NCI-H1694 (cell line): ENCODE measurements at places on chromosomes 1 and 21.

DNA sequence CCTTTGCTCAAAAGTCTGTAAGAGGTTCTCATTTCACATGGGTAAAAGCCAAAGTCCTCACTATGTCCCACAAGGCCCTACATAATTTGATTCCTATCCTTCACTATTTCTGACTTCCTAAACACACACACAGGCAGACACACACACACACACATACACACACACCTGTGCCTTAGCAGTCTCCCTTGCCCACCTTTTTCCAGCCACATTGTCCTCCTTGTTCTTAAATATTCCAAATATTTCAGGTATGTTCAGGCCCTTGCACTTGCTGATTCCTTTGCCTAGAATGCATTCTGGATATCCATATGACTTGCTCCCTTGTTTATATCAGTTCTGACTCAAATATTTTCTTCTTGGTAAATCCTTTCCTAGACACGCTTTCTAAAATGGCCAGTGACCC, 54.6 kb downstream of the NTNG1 start:
- DNase-seq: no peak

DNA sequence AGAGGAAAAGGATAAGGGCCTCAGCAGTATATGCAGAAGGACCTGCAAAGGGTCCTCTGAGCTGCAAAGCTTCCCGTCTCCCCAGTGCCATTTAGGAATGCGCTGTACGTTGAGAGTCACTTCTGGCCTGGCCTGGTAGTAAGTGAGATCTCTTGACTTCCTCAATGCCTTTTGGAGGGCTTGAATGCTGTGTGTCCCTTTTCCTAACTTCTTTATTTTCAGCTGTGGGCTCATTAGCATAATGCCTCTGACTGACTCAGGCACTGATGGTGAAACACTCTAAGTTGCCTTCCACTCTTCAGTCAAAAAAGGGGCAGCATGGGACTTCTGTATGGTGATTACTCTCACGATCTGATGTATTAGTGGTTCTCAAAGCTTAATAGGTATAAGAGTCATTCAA, 49.9 kb downstream of the XCL1 start:
- no peak for DNase-seq

DNA sequence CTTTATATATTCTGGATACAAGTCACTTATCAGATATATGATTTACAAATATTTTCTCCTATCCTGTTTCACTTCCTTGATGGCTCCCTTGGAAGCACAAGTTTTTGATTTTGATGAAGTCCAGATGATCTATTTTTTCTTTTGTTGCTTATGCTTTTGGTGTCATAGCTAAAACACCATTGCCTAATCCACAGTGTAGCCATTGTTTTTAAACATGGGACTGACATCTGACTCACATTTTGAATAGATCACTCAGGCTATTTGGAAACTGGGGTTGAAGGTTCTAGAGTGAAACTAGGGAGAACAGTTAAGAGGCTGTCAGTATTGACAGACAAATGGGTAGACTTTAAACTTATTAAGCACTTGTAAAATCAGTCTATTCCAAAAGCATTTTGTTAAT, 16.6 kb downstream of the AK4 start:
- DNase-seq: no peak

GRCh38 chr1:191876631-191877030, 281.6 kb upstream of the RGS18 start:
- no peak for DNase-seq

GRCh38 chr1:117644696-117645311, 39.0 kb downstream of the TENT5C start:
- no peak for DNase-seq

- DNase-seq: no peak
Observed at GRCh38 chr1:43632135-43632670, 17.7 kb upstream of the KDM4A start.

GRCh38 chr1:155086856-155087535, 8.4 kb downstream of the EFNA3 start:
- no peak for DNase-seq

DNA sequence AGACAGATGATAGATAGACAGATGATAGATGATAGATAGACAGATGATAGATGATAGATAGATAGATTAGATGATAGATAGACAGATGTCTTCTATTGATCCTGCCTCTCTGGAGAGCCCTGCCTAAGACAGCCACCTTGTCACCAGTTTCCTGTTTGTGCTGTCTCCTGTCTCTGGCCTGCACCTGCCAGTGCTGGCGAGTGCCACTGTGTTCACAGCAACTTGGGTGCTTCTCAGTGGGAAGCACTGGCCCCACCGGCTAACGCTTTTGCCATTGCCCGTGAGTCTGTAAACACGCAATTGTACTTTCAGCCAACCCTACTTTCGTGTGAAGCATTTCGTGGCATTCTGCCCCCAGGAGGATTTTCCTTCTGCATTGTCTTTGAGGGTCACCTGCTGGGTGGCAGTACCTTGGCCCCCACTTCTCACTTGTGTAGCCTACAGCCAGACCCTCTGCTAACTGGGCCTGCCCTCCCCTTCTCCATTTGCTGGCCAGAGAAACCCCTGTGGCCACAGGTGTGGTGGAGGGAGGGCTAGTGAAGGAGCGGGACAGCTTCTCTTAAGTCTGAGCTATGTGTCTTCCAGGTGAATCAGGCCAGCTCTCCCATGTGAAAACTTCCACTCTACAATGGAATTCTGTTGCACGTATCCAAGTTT, 23.4 kb upstream of the PDE9A start:
- no peak for DNase-seq

DNA sequence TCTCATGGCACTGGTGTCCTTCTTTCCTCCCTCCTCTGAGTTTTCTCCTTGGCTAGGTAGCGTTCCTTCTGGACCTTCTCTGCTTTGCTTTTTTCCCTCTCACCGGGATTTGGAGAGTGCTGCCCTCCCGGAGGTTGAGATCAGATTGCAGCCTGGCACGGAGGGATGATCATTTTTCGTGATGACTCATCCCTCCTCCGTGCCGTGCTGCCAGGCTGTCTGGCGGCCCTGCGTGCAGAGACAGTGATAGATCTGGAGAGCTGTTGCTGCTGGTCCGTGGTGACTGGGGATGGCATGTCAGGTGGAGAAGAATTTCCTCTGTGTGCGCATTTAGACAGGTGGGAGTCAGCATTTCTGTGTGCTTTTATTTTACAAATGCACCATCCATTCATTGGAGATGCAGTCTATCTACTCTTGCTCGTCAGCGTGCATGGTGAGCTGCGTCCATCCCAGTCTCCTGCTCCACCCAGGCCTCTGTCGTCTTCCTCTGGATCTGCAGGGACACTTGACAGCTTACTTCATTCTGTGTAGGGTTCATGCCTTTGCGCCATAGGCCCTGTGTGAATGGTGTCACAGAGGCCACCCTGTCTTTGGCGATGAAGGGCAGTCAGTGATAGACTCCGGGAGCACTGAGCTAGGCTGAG, 104.4 kb downstream of the PCBP3 start:
- DNase-seq: peak; percentile 23

GRCh38 chr1:74464037-74464436, 48.4 kb downstream of the LRRC53 start:
- DNase-seq: no peak

DNA sequence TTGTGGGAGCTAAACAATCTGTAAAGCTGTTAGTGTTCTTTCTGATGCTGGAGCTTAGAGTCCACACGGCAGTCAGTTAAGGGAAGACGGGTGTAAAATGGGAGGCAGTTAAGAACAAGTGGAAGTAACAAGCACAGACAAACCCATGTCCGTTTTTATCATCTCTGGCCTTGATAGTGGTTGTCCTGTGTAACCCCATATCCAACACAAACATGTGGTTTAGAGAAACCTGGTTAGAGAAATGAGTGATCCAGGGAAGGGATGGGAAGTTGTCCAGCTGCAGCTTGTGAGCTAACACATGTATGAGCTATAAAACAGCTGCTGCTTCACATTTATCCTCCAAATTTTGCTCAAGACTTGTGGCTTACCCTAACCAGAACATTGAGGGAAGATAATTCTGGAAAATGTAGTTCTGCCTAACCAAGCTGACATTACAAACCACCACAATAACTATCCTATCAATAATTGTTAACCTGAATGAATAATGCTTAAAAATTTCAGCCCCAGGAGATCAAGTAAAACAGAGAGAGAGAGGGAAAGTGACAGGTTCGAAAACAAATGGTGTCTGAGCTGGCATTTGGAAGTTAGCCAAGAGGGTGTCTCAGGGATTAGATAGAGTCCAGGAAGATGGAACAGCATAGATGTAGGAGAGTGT, 10.6 kb upstream of the C1orf162 start:
- no peak for DNase-seq

DNA sequence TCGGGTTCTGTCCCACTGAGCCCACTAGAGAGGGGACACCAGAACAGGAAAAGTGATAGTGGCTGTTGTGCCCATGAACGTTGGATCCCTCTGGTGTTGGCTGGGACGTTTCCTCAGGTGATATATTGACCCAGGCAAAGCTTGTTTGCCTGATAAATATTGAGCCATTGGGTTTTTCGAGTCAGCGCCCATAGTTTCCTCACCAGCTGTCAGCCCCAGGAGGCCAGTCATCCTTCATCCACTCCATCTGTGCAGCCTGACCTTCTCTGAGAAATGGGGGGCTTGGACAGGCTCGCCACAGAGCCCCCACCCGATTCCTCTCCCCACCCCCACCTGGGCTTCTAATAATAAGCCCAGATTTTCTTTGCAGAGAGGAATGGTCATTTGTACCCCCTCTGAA, 13.3 kb downstream of the DISP3 start:
- DNase-seq: no peak

GRCh38 chr1:169989246-169989645, 85.2 kb downstream of the KIFAP3 start:
- DNase-seq: no peak

- DNase-seq: peak; percentile 100
Observed at GRCh38 chr1:156054500-156055280, at the start of gene LAMTOR2. Gene LAMTOR2 (plus strand): TSS chr1:156054782. CDS start chr1:156054890, 108 bp downstream.

- DNase-seq: no peak
Observed at GRCh38 chr1:7549277-7550161, 221.6 kb upstream of the VAMP3 start.

GRCh38 chr1:31013187-31013864, 52.2 kb downstream of the PUM1 start:
- DNase-seq: no peak

- DNase-seq: no peak
Observed at GRCh38 chr1:160398823-160399222, 1.5 kb upstream of the VANGL2 start.

- no peak for DNase-seq
Observed at GRCh38 chr21:36722370-36723368, 23.8 kb downstream of the SIM2 start.

GRCh38 chr1:115402753-115403184, 64.7 kb upstream of the NGF start:
- DNase-seq: no peak

DNA sequence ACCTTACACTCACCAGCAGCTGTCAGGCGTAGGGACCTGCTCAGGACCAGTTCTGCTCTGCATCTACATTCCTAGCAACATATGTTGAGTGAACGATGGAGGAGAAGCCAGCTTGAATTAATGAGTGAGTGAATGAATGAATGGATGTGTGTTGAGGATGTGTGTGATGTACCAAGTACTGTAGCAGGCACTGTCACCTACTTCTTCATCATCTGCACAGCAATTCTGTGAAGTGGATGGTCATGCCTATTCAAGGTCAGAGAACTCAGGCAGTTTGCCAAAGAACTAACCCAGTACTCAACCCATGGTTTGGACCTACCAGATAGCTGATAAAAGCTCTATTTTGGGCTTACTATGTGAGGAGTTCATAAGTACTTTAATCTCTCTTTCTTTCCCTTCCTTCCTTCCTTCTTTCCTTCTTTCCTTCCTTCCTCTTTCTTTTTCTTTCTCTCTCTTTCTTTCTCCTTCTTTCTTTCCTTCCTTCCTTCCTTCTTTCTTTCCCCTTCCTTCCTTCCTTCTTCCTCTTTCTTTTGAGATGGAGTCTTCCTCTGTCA, 56.9 kb downstream of the ATP1A1 start:
- no peak for DNase-seq

GRCh38 chr1:41734201-41734970, 184.3 kb downstream of the HIVEP3 start:
- no peak for DNase-seq

DNA sequence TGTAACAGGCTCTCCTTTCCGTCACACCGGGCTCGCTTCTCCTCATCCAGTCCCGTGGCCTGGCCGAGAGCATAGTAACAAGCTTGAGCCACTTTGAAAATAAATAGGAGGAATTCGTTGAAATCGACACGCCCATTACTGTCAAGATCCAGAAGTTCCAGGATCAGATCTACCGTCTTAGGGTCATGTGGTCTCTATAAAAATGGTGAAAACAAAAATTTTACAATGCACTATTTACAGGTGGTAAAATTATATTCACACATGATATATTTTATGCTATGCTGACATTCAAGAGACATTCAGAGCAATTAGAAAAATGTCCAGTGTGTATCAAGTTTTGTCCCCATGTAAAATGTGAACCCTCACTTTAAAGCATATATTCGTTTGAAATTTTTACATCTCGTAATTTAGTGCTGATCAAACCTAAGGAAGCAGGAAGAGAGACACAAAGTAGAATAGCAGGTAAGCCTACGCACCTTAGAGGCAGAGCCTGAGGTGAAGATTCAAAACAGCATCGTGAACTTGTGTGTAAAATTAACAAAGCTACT, 2.3 kb downstream of the TCHH start:
- no peak for DNase-seq

DNA sequence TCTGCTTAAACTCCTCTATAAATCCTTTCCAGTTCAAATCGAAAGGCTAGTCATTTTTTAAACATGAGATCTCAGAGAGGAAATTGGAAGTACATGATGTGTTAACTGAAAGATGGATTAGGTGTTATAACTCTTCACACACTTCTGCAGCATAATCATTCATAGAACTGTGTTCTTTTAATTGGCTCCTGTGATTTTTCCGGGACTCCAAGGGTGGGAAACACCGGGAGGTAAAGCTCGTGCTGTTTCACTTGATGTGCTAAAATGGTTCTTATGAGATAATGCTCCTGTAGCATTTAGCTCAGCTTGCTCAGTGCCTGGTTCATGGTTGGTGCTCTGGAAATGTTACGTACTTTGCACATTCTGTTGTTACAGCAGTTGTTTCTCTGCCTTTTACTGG, 40.2 kb downstream of the CC2D1B start:
- DNase-seq: no peak

DNA sequence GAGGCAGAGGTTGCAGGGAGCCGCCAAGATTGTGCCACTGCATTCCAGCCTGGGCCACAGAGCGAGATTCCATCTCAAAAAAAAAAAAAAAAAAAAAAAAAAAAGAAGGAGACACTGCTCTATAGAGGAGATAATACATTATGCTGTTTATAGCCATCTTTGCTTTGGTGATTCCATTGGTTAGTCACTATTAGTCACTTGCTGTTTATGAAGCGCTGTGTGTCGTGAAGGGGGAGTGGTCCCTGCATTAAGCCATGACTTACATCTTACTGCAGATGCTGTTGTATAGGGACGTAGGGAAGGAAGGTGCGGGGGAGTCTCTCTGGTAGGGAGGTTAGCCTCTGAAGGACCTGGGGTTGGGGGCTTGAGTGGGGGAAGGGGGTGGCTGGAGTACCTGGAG, 48.3 kb downstream of the HUNK start:
- DNase-seq: no peak

- DNase-seq: peak; percentile 79
Observed at GRCh38 chr1:37338658-37339057, 135.7 kb upstream of the ZC3H12A start.
